ENCODE measurements at places on chromosomes 3 and 15. TPM values are rescaled to one million over a fixed set of nuclear protein-coding genes. Genes with fewer than 3 reads are reported as not detected.

DNA sequence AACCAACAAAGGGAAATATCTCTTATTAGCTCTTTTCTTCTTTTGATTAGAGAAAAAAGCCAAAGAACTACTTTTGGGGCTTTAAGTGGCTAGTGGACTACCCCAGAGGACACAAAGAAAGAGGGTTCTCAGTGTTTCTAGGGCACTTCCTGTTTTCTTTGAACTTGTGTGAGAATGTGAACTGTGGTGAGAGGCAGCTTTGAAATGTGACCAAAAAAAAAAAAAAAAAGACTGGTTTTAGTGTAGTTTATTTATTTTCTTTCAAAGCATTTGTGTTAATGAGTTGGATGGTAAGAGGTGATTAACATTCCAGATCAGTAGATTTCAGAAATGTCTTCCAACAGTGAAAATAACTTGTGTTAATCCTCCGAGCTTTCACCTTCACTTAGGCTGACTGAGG lies 32.4 kb downstream of the SELENOT start:
- H3K27me3 ChIP-seq: no peaks in the 10 kb centered on the region
- H3K4me1 ChIP-seq: no peaks in the 10 kb centered on the region
- H3K4me3 ChIP-seq: no peak overlapping the region

- no peak overlapping the region for H3K4me3 ChIP-seq
- no peak overlapping the region for H3K27ac ChIP-seq
- no peaks in the 10 kb centered on the region for H3K27me3 ChIP-seq
- peaks cover 38% of the 10 kb centered on the region for H3K4me1 ChIP-seq
- H3K36me3 ChIP-seq: no peaks in the 10 kb centered on the region
These were observed 168.8 kb upstream of the ALCAM start for GRCh38 chr3:105197863-105198262.

GRCh38 chr15:101407439-101407838 lies 82.1 kb downstream of the PCSK6 start:
- H3K27me3 ChIP-seq: no peaks in the 10 kb centered on the region
- H3K27ac ChIP-seq: no peak overlapping the region
- H3K4me3 ChIP-seq: no peak overlapping the region
- no peaks in the 10 kb centered on the region for H3K4me1 ChIP-seq
- no peak for DNase-seq

Gene ST8SIA2
- total RNA-seq: 0.43 TPM

GRCh38 chr3:119592861-119593260 lies 4.8 kb upstream of the PLA1A start:
- no peaks in the 10 kb centered on the region for H3K27me3 ChIP-seq
- no peak overlapping the region for H3K27ac ChIP-seq
- H3K36me3 ChIP-seq: no peaks in the 10 kb centered on the region
- no peak overlapping the region for H3K4me3 ChIP-seq
- no peak for DNase-seq

Gene LYZL4
- not detected for total RNA-seq

Gene DVL3
- total RNA-seq: 82.6 TPM

Gene ESYT3
- total RNA-seq: 0.31 TPM

DNA sequence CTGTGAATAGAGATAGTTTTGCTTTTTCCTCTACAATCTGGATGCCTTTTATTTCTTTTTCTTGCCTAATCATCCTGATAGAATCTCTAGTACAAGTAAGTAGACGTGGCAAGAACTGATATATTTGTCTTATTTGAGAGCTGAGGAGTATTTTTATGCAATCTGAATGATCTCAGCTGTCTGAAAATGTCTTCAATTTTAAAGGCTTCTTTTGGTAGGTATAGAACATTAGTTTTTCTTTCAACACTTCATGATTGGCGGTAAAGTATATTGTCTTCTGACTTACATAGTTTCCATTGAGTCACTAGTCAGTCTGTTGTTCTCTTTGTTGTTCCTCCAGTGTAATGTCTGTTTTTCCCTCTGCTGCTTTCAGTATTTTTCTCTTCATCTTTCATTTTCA lies 31.3 kb downstream of the MGA start:
- DNase-seq: no peak
- H3K36me3 ChIP-seq: no peaks in the 10 kb centered on the region
- H3K27ac ChIP-seq: no peak overlapping the region
- no peak overlapping the region for H3K4me3 ChIP-seq
- H3K27me3 ChIP-seq: no peaks in the 10 kb centered on the region

Gene ZMYND10
- total RNA-seq: 1.0 TPM

Gene RBP2
- total RNA-seq: not detected

- H3K36me3 ChIP-seq: no peaks in the 10 kb centered on the region
- no peak overlapping the region for H3K4me3 ChIP-seq
- no peak overlapping the region for H3K27ac ChIP-seq
- H3K27me3 ChIP-seq: no peaks in the 10 kb centered on the region
- no peak for DNase-seq
- no peaks in the 10 kb centered on the region for H3K4me1 ChIP-seq
These were observed 103.8 kb upstream of the UBE2E1 start for GRCh38 chr3:23701716-23702597.

DNA sequence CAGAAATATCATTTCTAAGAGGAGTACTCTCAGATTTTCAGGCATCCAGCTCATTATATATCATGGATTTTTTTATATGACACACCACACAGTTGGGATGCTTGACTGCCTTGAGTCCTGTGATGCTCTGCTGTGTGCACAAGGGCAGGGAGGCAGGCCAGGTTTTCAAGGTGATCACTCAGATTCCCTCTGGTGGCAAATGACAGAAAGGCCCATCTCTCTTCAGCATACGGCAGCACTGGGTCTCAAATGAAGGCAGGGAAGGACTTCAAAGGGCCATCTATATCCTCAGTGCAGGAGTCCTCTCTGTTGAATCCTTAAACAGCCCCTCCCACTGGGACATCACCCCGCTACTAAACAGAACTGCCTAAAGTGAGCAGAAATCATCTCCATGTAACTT lies 54.8 kb upstream of the MYO5C start:
- no peaks in the 10 kb centered on the region for H3K4me1 ChIP-seq
- H3K4me3 ChIP-seq: no peak overlapping the region
- H3K27ac ChIP-seq: no peak overlapping the region
- no peaks in the 10 kb centered on the region for H3K36me3 ChIP-seq
- no peak for DNase-seq

DNA sequence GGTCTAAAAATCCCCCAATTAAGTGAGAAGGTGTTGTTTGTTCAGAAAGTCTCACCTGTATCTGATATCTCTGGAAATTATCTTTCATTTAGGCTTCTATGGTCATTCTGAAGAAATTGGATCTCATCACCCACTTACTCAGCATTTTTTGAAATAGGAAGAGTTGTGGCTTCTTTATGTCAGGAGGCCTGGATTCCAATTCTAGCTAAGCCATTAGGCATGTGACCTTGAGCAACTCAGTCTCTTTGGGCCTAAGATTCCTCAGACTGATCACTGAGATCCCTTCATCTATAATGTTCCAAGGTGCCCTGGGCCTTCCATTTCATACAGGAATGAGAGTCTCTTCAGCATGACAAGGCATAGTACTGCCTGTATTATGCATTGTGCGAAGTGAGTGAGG lies 70.3 kb downstream of the ARHGEF26 start:
- no peak for DNase-seq
- no peaks in the 10 kb centered on the region for H3K4me1 ChIP-seq
- H3K4me3 ChIP-seq: no peak overlapping the region
- no peak overlapping the region for H3K27ac ChIP-seq
- H3K36me3 ChIP-seq: peaks cover 8% of the 10 kb centered on the region

Gene TRAK1
- 21.1 TPM for total RNA-seq

DNA sequence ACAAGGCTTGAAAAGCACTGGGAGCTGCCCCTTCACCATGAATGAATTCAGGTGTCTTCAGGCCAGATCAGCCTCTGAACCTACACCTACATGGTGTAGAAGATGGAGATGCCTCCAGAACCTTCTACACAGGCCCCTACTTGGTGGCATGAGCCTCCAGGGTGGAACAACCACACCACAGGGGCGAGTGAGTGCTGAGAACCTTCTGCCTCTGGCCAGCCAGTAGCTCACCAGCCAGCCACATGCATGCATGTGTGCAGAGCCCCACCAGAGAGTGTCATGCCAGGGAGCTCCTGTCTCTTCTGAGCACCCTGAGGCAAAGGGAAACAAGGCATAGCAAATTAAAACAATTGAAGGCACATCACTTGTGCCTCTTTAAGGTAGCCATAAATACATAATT lies 161.8 kb upstream of the TOPAZ1 start:
- no peak overlapping the region for H3K27ac ChIP-seq
- H3K36me3 ChIP-seq: no peaks in the 10 kb centered on the region
- H3K4me3 ChIP-seq: no peak overlapping the region
- H3K4me1 ChIP-seq: no peaks in the 10 kb centered on the region
- no peaks in the 10 kb centered on the region for H3K27me3 ChIP-seq

Gene BCL6
- 30.3 TPM for total RNA-seq

Gene DGKG
- total RNA-seq: 45.2 TPM

- H3K36me3 ChIP-seq: no peaks in the 10 kb centered on the region
- H3K27me3 ChIP-seq: no peaks in the 10 kb centered on the region
- no peak for DNase-seq
- peaks cover 8% of the 10 kb centered on the region for H3K4me1 ChIP-seq
- H3K27ac ChIP-seq: no peak overlapping the region
These were observed 86.5 kb downstream of the PIK3CB start for GRCh38 chr3:138748190-138748589.

GRCh38 chr3:49500732-49501609 lies 30.9 kb downstream of the DAG1 start:
- no peak overlapping the region for H3K4me3 ChIP-seq
- H3K4me1 ChIP-seq: no peaks in the 10 kb centered on the region

- no peak for DNase-seq
- H3K27me3 ChIP-seq: peaks cover 48% of the 10 kb centered on the region
- H3K4me1 ChIP-seq: no peaks in the 10 kb centered on the region
- H3K36me3 ChIP-seq: no peaks in the 10 kb centered on the region
- H3K27ac ChIP-seq: no peak overlapping the region
These were observed 132.3 kb upstream of the NEO1 start for GRCh38 chr15:72919936-72920465.

Gene ZCWPW2
- not detected for total RNA-seq

Gene PLS1
- total RNA-seq: 8.9 TPM

Gene AGBL1
- not detected for total RNA-seq

DNA sequence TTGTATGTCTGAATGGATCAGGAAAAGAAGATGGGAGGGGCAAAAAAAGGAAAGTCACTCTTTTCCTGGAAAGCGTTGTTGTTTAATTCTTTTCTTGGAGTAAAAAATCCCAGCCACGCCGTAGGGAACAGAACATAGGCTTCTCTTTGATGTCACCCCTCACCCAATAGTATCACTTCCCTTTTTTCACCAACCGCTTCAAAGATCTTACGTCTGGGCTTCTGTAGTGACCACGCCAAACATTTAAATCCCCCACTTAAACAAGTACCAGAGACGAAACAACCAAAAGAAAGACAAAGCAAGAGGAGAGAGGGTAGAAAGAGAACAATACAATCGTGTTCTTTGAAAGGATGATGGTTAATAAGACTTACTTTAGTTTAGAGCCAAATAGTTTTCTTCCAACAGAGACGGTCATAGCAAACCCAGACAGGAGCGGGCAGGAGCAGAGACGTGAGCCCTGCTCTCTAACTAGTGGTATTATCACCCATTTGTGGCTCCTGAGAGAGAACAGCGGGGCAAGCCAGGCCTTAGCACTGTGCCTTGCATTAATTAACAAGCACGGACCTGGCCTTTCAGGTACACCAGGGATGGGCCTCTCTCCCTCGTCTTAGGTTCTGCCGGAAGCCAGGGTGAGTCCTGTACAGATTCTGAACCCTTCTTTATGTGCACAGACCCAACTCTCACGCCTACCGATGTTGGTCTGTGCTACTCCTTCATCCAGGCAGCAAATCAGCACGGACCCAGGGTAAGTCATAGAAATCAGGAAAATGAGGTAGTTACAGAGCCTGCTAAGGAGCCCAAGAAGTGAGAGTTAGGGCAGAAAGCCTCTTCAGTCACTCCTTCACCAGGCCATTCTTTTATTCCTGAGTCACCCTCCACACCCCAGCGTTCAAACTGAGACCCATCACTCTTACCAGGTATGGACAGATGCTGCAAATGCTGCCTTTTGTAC lies 28.2 kb upstream of the BCL6 start:
- H3K4me3 ChIP-seq: no peak overlapping the region
- no peaks in the 10 kb centered on the region for H3K27me3 ChIP-seq
- DNase-seq: no peak
- H3K27ac ChIP-seq: no peak overlapping the region
- H3K4me1 ChIP-seq: no peaks in the 10 kb centered on the region

- no peak overlapping the region for H3K4me3 ChIP-seq
- H3K36me3 ChIP-seq: peaks cover 80% of the 10 kb centered on the region
- no peak for DNase-seq
These were observed 7.9 kb downstream of the RPL32 start for GRCh38 chr3:12833222-12834161.

DNA sequence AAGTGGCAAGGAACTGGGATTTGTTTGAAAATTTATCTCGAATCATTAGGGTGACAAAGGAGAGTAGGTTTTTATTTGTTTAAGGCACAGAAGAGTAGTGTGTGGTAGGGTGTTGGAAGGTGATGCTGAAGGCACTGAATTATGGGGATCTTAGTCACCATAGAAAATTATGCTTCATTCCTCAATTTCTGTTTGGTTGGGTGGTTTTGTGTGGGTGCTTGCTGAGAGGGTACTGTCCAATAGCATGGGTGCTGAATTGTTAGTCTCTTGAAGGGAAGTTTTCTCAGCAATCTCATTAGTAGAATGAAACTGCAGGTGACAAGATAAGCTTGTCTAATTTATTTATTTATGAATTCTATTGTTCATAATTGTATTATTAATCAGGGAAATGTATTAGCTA lies 610.9 kb downstream of the AGBL1 start:
- H3K4me1 ChIP-seq: no peaks in the 10 kb centered on the region
- no peaks in the 10 kb centered on the region for H3K36me3 ChIP-seq
- no peaks in the 10 kb centered on the region for H3K27me3 ChIP-seq

- no peak overlapping the region for H3K4me3 ChIP-seq
- no peaks in the 10 kb centered on the region for H3K36me3 ChIP-seq
- peak; percentile 83 for DNase-seq
- H3K27me3 ChIP-seq: no peaks in the 10 kb centered on the region
These were observed 21.3 kb downstream of the DUT start for GRCh38 chr15:48352474-48353072.

Gene KLHL40
- total RNA-seq: not detected

DNA sequence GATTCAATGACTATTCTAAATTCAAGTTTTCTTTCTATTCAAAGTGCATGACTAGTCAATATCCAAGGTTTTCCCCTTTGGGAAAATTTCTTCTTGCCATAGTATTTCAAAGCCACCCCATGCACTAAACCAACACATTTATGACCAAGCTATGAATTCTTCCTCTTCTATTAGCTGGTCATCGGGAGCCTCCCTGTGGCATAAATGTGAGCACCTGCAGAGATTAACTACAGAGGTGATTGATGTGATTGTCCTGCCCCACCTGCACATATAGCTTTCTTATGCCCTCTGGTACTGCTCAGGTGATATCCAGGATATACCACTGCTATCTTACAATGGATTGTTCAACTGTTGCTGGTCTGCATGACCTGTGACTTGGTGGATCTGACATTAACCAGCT lies 694.9 kb downstream of the ZBBX start:
- H3K4me3 ChIP-seq: no peak overlapping the region
- H3K27ac ChIP-seq: no peak overlapping the region
- H3K4me1 ChIP-seq: no peaks in the 10 kb centered on the region
- no peaks in the 10 kb centered on the region for H3K27me3 ChIP-seq

Gene ITIH1
- total RNA-seq: not detected

- peaks cover 7% of the 10 kb centered on the region for H3K36me3 ChIP-seq
- H3K27me3 ChIP-seq: no peaks in the 10 kb centered on the region
- H3K4me1 ChIP-seq: no peaks in the 10 kb centered on the region
- DNase-seq: no peak
- H3K4me3 ChIP-seq: no peak overlapping the region
These were observed 25.8 kb upstream of the WDR49 start for GRCh38 chr3:167679526-167679925.

- no peaks in the 10 kb centered on the region for H3K36me3 ChIP-seq
- H3K27me3 ChIP-seq: no peaks in the 10 kb centered on the region
- no peak overlapping the region for H3K27ac ChIP-seq
- no peak overlapping the region for H3K4me3 ChIP-seq
These were observed 34.3 kb upstream of the SLC25A26 start for GRCh38 chr3:66186545-66186944.
